ENCODE measurements at places on chromosomes 7 and 10.

- DNase-seq, result no peak
These were observed 112.0 kb downstream of the GRK5 start for GRCh38 chr10:119319161-119319919.

DNA sequence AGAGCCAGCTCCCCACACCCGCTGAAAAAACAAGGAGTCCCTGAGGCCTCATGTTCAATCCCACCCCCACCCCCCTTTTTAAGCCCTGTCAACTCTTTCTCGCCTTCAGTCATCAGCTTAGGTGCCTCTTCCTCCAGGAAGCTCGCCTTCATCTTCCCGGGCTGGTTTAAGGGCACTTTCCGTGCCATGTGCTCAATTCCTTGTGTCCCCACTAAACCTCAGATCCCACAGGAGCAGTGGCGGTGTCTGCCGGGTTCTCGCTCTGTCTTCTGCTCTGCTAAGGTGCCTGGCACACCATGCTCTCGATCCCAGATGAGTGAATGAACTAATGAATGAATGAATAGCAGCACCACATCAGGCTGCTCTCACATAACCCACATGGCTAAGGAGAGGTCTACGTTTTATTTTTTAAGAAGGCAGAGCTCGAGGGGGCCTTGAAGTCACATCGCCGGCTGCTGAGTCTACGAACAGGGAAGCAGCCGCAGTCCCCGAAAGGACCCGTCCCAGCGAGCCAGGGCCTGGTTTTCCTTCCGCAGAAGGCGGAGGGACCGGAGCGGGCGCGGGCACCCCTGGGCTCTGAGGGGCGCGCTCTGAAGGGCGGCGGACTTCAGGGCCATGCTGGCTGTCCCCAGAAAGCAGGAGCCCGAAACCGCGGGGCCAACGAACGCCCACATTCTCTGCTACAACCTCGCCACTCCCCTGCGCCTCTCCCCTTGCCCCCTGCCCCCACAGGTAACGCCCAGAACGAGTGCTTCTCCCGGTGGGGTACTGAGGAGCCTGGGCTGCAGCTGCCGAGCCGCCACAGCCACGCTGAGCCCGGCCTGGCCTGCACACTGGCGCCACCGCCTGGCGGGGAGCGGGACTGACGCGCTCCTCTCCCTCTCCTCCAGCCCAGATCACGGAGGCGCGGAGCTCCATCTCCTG, 73.4 kb upstream of the KCNMA1 start:
- DNase-seq, result peak; percentile 96

DNA sequence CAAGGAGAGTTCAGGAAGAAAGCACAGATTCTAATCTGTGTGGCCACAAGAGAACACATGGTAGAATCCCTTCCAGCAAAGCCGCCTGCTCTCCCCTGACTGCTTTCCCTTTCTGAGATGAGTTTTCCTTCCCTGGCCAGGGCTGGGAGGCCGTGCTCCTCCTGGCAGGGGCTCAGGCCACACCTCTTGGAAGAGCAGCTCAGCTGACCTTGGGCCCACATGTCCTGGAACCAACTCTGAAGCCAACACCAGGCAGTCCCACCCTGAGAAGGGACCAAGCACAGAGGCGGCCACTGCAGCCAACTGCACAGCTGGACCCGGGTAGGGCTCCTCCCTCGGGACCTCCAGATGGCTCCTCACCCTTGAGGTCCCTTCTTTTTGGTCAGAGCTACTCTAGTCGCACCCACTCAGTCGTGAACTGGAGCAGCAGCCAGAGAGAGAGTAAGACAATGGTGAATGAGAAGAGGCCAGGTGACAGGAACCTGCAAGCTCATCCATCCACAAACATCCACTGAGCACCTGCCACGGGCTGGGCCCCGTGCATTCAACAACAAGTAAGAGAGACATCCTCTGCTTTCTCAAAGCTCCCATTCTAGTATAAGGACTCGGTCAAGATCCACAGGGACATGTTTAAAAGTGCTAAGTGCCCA, 40.3 kb downstream of the FAM53B start:
- no peak for DNase-seq

DNA sequence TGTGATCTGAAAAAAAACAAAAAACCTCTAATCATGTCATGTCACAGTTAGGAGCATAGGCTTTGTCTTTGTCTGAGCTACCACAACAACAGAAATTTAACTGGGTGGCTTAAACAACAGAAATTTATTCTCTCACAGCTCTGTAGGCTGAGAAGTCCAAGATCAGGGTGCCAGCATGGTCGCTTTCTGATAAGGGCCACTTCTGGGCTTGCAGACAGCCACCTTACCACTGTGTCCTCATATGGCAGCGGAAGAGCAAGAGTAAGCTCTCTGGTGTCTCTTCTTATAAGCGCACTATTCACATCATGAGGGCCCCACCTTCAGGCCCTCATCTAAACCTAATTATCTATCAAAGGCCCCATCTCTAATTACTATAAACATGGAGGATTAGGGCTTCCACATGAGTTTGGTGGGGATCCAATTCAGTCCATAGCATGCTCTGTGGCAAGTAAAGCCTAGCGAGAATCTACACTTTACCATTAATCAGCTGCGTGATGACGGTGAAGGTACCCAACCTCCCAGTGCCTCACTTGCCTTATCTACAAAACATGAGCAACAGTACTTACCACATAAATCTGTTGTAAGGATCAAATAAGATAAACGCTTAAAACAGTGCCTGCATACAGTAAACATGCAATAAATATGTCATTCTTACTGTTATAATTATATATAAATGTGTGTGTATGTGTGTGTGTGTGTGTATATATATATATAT, 17.3 kb downstream of the ZNF438 start:
- no peak for DNase-seq

GRCh38 chr7:20597339-20597738, 18.1 kb upstream of the ABCB5 start:
- DNase-seq, result no peak

- DNase-seq, result no peak
These were observed 208.2 kb downstream of the WDR11 start for GRCh38 chr10:121059351-121059750.

DNA sequence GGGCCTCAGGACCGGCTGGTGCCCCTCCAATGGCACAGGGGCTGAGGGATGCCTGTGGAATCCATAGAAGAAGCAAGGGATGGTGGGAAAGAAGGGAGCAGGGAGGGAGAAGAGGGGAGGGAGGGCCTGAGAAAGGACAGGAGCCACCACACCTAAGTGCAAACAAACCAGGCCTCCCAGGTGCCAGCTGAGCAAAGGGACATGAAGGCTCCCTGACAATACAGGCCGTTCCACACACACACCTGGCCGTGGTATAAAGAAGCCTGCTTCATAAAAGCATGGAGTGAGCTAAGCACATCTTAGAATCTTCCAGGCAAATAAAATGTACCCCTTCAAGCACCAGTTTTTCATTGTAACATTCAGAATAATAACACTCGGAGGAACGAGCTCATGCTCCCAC, 54.0 kb downstream of the OAT start:
- no peak for DNase-seq

- no peak for DNase-seq
These were observed 156.7 kb downstream of the TWIST1 start for GRCh38 chr7:18960725-18961124.

GRCh38 chr7:1969459-1970284, 263.1 kb downstream of the MAD1L1 start:
- no peak for DNase-seq

GRCh38 chr7:150360363-150361058, 8.1 kb upstream of the REPIN1 start:
- no peak for DNase-seq

- DNase-seq, result no peak
These were observed 14.7 kb upstream of the CSGALNACT2 start for GRCh38 chr10:43123361-43124093.

DNA sequence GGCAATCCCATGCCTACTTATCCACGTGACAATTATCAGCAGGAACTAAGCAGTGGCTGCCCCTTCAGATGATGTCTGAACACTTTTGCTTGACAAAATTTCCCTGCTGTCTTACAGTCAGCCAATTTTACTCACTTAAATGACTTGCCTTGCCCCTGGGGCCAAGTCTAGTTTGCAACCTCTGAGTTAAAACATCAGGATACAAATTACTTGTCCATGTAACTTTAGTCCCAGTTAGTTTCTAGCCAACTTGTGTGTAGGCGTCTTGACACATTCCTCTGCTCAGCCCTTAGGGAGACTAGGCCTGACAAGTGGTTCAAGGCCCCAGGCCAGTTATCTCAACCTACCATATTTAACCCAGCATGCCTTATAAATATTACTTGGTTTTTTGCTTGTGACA, 11.6 kb upstream of the TYSND1 start:
- DNase-seq, result no peak

DNA sequence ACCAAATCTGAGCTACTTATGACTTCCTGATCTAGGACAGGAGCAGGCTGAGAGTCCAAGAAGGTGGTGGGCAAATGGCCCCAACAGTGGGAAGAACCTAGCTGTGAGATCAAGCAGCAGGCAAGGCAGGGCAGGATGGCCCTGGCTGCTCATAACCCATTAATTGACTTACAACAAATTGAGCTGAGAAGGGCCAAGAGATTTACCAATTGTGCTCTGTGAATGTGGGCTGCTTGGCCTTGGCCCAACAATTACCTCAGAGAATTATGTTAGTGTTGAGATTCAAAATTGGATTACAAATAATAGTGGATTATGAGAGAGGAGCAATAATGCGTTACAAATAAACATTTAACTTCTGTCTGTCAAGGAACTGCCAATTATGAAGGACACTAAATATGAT, 956.5 kb downstream of the KCNMA1 start:
- DNase-seq, result no peak

DNA sequence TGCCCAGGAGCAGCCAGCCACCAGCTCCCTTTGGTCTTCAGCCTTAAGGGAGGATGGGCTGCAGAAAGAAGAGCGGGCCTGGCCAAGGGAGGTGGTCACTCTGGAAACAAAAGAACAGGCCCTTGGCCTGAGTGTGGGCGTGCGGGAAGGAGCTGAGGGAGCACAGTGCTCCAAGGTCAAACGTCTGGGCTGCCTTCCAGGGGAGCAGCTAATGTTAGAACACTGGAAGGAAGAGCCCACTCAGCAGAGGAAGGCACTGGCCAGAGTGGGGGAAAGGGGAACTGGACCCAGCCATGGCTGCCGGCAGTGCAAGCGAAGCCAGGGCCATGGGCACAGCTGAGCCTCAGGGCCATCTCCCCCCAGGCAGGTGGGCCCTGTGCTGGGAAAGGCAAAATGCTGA, 42.7 kb downstream of the FAM53B start:
- no peak for DNase-seq

DNA sequence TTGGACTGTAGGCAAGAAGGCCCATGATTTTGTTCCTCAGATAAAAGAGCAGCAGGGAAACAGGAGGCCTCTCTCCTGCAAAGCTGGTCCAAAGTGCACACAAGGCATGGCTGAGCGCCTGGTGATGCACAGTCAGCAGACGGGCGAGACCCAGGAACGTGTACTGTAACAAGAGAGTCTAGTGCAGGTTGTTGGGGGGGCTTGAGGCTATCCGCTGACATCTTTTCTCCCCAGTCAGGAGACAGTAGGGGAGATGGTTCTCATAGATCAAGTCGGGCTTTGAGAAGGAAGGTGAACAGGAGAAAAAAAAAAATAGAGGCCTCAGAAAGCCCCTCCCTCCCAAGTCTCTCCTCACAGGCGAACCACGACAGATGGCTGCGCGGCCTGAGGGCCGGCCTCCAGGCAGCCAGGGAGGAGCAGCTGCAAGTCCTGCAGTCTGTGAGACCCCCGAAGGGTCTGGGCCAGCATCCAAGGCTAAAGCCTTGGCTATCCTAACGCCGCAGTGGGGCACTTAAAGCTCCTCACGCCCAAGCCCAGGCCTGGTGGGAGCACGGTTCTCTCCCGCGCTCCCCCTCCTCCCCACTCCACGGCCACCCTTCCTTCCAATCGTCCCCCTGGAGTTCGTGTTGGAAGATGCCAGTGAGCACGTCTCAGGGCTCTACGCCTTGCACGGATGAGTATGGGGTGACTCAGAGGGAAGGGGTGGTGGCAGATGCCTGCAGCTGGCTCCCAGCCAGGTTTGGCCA, 68.3 kb downstream of the PRKAG2 start:
- no peak for DNase-seq

DNA sequence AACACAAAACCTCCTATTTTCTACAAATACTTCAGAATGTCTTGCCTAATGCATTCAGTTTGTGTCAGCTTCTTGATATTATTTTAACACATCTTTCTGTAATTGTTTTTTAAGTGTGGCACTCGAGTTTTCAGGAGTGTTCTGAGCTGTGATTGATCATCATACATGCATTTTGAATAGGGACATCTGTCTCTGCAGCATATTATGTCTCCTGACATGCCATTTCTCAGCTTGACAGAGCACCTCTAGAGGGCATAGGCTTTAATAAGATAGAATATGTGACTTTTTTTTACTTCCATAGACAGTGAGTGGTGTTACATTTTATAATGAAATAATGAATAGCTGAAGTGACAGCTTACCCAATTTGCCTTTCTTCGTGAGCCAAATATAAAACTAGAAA, 219.2 kb upstream of the HDAC9 start:
- no peak for DNase-seq
